ENCODE measurements at places on chromosomes 11 and 22. TPM values are rescaled to one million over a fixed set of nuclear protein-coding genes. Genes with fewer than 3 reads are reported as not detected.

GRCh38 chr22:29312218-29313125, 3.0 kb downstream of the RASL10A start:
- DNase-seq, result no peak

DNA sequence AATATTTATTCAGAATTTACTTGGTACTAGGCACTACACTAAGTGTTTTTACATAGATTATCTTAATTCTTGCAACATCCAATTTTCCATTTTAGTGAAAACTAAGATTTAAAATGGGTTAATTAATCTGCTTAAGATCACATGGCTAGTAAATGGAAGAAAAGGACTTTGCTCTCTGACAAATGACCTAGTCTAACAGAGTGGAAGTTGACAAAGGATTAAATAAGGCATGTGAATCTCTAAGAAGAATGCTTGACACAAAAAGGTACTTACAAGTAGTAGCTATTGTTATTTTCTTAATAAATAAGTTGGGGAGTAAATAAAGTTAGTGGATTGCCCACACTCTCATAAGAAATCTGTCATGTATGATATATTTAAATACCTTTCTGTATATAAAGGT, 584.8 kb downstream of the DLG2 start:
- no peak for DNase-seq

DNA sequence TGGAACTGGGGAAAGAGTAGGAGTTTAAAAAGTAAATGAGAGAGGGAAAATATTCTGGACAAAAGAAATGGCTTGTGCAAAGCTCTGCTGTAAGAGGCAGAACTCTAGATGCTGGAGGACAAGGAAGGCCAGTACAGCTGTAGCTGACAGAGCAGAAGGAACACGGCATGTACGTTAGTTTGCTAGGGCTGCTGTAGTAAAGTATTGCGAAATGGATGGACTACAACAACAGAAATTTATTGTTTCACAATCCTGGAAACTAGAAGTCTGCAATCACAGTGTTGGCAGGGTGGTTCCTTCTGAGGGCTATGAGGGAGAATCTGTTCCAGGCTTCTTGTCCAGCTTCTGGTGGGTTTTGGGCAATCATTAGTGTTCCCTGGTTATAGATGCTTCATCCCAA, 454.4 kb downstream of the NTM start:
- no peak for DNase-seq

DNA sequence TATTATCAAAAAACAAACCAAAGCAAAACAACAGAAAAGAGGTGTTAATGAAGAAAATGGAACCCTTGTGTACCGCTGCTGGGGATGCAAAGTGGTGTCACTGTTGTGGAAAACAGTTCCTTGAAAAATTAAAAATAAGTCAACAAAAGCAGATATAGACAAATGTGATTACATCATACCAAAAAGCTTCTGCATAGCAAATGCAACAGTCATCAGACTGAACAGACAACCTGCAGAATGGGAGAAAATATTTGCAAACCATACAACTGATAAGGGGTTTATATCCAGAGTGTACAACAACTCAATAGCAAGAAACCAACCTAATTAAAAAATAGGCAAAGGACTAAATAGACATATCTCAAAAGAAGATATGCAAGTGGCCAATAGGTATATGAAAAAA, 22.9 kb upstream of the CARS1 start:
- no peak for DNase-seq

- no peak for DNase-seq
These were observed 12.0 kb downstream of the BRD1 start for GRCh38 chr22:49815641-49816091.

GRCh38 chr22:44037519-44038375, 13.6 kb downstream of the PARVB start:
- DNase-seq, result no peak

DNA sequence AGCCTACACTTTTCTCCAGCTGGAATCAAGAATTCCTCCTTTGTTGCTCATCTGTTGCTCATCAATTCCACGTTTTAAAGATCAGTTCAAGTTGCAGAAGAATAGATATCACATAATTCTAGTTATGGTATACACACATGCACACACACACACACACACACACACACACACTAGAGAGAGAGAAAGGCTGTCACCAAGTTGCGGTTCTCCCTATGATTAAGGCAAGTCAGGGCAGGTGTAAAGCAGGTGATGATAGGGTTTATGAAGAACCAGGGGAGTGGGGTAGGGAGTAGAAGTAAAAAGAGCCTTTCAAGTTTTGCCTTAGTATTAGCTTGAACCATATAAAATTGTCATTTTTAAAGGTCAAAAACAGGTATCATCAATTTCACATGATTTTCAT, 31.7 kb upstream of the TMPRSS4 start:
- no peak for DNase-seq

DNA sequence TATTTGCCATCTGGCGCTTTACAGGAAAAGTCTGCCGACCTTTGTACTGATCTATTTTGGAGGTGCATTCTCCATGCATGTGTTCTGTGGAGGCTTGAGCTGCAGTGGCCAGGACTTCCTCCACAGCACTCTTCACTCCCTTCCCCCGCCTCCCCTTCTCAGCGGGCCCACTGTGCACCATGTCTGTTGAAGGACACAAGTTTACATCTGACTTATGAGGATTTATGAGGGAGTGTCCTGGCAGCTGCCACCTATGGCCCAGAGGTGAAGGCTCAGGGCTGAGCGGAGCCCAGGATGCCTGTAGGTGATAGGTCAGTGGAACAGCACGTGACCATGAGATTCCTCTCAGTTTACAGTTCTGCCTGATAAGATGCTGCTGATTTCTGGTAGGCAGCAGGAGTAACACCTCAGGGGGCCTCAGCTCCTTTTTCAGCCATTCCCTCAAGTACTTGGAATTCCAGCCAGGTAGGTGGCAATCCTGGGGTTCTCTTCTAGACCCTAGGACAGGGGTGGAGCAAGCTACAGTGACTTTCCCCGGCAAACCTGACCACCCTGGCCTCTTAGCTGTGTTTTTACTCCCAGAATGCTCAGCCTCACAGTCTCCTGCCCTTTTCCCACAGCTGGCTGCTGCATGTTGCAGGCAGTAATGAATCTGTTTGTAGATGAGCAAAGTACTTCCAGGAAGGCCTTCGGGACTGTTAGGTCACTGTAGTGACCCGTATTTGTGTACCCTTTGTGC, 59.9 kb downstream of the PPFIBP2 start:
- no peak for DNase-seq

DNA sequence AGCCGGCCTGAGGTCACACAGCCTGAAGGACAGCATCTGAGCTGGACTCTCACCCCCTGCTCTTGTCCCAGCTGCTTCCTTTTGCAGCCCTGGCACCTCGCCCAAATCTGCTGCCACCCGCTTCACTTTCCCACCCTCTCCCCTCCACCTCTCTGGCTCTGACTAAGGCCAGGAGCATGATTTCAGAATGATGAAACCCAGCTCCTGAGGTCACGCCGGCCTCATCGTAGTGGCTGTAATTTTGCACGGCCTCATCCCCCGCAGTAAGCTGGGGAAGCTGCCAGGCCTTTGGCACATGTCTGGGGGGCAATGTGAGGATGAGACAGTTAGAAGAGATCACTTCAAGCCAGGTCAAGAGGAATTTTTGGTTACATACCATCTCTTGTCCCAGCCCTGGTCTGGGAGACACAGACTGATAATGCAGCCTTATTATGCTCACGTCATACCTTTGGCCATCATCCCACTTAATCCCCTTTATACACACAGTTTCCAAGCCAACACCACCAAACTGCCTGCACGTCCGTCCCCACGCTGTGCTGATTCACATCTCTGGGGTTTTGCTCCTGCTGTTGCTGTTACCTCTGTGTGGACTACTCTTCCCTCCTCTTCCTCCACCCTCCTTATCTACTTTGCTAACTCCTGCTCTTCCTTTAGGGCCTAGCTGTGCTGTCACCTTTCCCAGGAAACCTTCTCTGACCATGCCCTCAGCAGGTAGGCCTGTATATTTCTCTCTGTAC, 58.1 kb downstream of the CHRDL2 start:
- DNase-seq, result no peak

DNA sequence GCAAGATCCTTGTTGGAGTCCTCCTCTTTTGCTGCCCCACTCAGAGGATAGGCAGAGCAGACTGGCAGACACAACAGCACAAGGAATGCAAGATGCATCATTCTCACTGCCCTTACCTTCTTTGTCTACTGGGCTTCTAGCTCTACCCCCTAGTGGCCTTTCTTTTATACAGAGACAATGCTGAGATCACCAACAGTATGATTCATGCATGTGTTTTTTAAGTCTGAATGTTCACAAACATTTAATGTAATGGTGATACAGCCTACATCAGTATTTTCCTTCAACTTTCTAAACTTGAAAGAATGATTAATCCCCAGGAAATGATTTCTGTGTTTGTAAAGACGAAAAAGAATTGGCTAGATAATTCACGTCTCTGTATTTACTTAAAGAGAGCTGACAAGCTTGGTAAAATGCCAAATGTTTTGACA, at the start of gene MMP10:
MMP10 (minus strand) TSS at position 138 of the 428 bp plus-strand sequence; CDS start at position 101, 37 bp downstream.
- no peak for DNase-seq

DNA sequence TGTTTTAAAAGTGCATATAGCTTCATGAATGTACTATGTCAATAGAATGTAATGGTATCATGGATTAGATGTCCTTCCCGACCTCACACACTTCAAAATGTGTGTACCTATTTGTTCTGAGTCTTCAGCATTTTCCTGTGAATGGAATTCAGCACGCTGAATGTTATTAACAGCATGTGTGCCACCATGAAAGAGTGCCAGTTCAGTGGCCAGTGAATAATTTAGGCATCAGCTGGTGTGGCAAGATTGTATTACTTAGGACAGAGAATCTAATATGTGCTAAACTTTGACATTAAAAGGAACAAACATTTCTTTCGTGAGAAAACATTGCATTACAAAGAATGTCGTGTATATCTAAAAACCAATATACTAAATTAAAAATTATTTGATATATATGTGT, 46.4 kb downstream of the HIPK3 start:
- DNase-seq, result no peak

The BTBD18 gene
- total RNA-seq, result not detected

DNA sequence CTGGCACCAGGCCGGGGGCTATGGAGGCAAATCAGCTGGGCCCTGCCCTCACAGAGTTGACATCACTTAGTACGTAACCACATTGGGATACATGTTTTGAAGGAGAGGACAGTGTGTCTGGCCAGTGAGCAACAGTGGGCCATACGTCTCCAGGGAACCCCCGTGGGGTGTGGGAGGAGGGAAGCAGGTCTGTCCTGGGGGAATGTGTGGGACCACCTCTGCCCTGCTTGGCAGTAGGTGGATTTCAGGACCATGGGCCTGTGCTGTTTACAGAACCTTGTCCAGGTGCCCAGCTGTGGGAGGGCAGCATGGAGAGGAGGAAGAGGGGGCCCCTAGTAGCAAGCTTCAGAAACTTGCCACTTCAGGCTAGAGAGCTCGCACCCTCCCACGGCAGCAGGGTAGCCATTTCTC, 21.0 kb downstream of the P2RY2 start:
- DNase-seq, result peak; percentile 39

DNA sequence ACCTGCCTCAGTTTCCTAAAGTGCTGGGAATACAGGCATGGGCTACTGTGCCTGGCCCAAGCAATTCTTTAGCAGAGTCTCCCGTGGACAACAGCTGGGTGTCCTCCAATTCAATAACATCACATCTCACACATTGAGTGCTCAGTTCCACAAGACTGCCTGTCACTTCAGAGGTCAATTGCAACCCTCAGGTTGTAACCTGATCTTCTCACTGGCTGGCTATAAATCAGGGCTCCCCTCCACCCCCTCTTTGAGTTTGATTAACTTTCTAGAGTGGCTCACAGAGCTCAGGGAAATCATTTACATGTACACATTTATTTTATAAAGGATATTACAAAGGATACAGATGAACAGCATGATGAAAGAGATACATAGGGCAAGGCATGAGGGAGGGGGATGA, 68.1 kb downstream of the MCHR1 start:
- no peak for DNase-seq

DNA sequence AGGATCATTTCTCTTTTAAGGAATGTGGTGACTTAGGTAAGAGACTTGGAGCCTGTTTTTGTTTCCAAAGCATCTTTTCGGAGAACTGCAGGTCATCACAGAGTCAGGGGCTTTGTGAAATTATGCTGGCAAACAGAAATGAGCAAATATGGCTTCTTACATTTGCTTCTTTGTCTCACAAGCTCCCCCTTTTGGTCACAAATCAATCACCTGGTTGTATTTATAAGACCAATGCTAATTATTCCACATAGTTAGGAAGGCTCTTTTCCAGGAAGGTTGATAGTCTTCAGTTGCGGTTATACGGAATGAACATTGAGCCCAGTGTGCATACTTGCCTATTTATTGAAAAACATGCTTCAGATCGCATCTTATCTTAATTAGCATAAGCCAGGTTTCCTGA, 34.6 kb upstream of the CEP126 start:
- no peak for DNase-seq

The PRR33 gene
- total RNA-seq, result 0.75 TPM

DNA sequence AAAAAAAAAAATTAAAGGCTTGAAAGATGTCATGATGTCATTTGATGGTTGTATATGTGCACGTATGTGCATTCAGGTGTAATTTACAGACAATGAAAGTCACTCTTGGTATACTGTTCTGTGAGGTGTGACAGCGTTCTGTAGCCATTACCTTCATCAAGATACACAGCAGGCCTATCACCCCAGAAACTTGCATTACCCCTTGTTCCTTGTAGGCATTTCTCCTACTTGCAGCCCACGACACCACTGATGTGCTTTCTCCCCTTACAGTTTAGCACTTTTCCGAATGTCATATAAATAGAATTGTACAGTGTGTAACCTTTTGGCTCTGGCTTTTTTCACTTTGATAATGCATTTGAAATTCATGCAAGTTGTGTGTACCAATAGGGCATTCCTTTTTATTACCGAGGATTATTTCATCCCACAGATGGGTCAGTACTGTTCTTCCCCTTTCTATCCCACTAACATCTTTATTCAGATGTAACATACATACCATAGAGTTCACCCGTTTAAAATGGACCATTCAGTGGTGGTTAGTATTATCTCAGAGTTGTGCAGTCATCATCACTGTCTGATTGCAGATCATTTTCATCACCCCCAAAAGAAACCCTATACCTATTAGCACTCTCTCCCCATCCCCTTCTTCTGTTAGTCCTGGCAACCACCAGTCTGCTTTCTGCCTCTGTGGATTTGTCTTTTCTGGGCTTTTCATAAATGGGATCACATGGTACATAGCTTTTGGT, 30.3 kb downstream of the BCR start:
- DNase-seq, result no peak

DNA sequence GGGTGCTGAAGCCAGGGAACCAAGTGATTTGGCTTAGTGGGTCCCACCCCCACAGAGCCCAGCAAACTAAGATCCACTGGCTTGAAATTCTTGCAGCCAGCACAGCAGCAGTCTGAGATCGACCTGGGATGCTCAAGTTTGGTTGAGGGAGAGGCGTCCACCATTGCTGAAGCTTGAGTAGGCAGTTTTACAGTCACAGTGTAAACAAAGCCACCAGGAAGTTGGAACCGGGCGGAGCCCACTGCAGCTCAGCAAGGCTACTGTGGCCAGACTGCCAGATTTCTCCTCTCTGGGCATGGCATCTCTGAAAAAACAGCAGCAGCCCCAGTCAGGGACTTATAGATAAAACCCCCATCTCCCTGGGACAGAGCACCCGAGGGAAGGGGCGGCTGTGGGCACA, 424.1 kb upstream of the TENM4 start:
- DNase-seq, result no peak

All from cardiac septum (tissue), 1 donor.